Smooth muscle cell of the pulmonary artery (primary cell): ENCODE measurements at places on chromosomes 5 and 9. TPM values are rescaled to one million over a fixed set of nuclear protein-coding genes. Genes with fewer than 3 reads are reported as not detected.

The ZNF883 gene
- total RNA-seq = 3.2 and 3.3 TPM in 2 replicates

The ADAMTSL2 gene
- 2.0 and 10.6 TPM in 2 replicates for total RNA-seq

The ACOT12 gene
- total RNA-seq = 0.07 and 1.1 TPM in 2 replicates

The ARL15 gene
- 30.9 and 40.9 TPM in 2 replicates for total RNA-seq

The IRX2 gene
- 0.69 and 1.8 TPM in 2 replicates for total RNA-seq

The CTSV gene
- 0.17 and 0.26 TPM in 2 replicates for total RNA-seq

The FOXD4 gene
- 0.13 and 0.17 TPM in 2 replicates for total RNA-seq

The LEAP2 gene
- 0.26 and 0.30 TPM in 2 replicates for total RNA-seq

The PAEP gene
- not detected in 2 replicates for total RNA-seq

The GPR150 gene
- total RNA-seq = 0.40 and 0.46 TPM in 2 replicates

The FAM81B gene
- total RNA-seq = not detected in 2 replicates

The ADAMTS6 gene
- total RNA-seq = 85.0 and 90.7 TPM in 2 replicates

The KDM3B gene
- total RNA-seq = 36.8 and 45.2 TPM in 2 replicates

The SLC45A2 gene
- 0.17 and 0.20 TPM in 2 replicates for total RNA-seq

The FBP1 gene
- total RNA-seq = not detected in 2 replicates

The TMEM252 gene
- not detected in 2 replicates for total RNA-seq

The ITK gene
- total RNA-seq = not detected in 2 replicates

The PCDHGA3 gene
- 0.79 and 3.0 TPM in 2 replicates for total RNA-seq

The ZBTB6 gene
- total RNA-seq = 11.5 and 15.6 TPM in 2 replicates

The TTC16 gene
- total RNA-seq = 0.07 TPM in 1 of 2 replicates, not detected in the other

The PCDHB10 gene
- total RNA-seq = 0.79 and 1.4 TPM in 2 replicates

The ANKRD34B gene
- not detected in 2 replicates for total RNA-seq

The PCDH12 gene
- 0.36 and 0.46 TPM in 2 replicates for total RNA-seq

The C5orf46 gene
- 12.3 and 16.7 TPM in 2 replicates for total RNA-seq

The QRFP gene
- not detected in 2 replicates for total RNA-seq

The CENPP gene
- 4.0 and 4.7 TPM in 2 replicates for total RNA-seq
